SJSA1 (cell line): ENCODE measurements at places on chromosomes 1 and 21. TPM values are rescaled to one million over a fixed set of nuclear protein-coding genes. Genes with fewer than 3 reads are reported as not detected.

DNA sequence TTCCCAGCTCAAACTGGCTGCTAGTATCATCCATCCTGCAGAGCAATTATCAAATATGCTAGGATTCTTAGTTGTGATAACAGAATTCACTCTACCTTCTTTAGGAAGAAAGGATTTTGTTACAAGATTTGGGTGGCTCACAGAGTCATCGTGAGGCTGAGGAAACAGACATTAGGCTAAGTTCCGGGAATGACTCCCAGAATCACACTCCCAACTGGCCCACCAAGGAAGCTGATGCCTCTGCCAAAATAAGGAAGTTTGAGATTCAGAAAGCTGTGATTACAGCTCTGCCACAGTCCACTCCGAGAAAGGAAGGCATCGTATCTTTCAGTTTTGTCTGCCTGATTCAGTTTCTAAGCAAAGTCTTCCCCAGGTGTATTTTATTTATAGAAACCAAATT lies 50.6 kb upstream of the LYPLAL1 start:
- DNase-seq: peak; percentile 47

- no peak for DNase-seq
Observed at GRCh38 chr1:43443197-43443946, 10.4 kb downstream of the HYI start.

DNA sequence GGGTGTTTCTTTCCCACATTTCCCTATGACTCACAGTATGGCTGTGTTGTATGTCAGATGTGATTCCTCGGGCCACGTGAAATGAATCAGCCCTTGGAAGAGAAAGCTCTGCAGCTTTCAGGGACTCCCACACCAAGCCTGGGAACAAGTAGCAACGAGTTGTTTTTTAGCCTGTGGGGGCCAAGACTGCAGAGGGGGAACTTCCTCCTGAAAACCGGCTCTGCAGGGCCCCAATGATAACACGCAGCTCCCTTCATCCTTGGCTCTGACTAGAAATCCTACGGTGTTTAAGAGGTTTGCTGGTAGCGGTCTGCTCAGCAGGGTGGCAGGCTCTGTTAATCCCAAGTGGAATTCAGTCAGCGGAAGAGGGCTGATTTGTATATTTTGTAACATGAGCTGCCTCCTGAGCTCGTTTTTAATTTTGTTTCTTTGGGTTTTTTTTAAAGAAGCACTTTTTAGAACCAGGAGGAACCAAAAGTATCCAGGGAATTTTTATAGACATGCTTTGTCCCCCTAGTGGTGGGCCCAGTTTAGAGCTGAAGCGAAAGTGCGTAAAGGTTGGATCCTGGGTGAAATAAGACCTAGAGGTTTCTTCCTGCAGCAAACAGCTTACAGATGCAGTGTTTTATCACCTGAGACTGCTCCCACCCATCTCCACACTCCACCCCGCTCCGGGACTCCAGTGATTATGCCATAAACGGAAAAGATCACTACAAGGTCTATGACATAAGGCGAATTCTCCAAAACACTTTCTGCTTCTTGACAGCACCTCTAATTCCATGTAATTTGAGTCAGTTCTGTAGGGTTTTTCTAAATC lies 48.8 kb downstream of the LAMC2 start:
- DNase-seq: peak; percentile 64

- DNase-seq: no peak
Observed at GRCh38 chr1:216896146-216896545, 172.9 kb upstream of the ESRRG start.

DNA sequence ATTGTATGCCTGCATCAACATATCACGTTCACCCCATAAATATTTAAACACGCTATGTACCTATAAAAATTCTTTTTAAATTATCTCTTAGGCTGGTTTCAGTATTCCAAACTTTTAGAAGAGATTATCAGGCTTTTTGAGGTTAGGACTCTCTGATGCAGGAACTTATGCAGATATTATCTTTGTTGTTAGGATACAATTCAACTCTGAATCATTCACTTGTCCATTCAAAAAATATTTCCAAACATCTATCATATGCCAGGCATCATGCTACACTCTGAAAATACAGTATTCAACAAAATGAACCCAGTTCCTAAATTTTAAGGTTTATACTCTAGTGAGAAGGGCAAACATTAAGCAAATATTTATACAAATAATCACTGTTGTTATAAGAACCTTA lies 40.5 kb downstream of the ASH1L start:
- DNase-seq: no peak

DNA sequence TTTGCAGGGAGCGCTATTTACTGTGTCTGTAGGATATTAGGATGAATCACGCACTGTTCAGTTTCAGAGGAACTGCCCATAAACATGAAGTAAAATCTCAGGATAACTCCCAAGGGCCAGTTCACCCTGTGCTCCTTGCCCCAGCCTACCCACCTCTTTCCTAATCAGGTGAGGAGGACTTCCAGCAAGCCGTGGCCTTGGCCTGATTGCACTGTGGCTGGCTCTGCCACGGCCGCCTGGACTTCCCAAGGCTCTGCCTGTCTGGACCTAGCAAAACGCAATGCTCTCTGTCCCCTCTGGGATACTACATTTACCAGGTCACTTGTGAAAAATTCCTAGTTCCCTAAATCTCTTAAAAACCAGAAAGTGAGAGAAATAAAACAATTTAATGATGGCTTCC lies 7.4 kb upstream of the ASCL5 start:
- no peak for DNase-seq

- no peak for DNase-seq
Observed at GRCh38 chr1:41240781-41241353, 1.2 kb downstream of the SCMH1 start.

DNA sequence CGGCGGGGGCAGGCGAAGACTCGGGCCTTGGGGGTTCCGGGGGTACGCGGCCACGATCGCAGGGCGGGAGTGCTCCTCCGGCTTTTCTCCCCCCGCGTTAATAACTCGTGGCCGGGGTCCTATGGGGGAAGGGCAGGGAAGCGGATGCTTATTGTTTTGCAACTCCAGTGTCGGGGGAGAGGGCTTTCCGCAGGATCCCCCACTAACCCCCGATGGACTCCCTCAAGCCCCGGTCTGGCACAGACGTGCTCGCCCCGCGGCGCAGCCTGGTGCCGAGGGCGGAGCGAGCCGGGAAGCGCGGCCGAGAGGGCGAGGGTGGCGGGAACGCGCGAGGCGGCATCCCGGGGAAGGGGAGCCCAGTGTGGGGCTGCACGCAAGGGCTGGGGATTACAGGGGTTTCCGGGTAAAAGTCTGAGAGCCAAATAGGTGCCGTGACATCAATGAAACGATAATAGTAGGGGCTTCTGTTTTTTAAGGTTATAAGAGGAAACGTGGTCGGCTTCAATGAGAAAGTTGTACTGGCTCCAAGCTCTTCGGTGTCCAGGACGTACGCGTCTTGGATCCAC lies 772 bp downstream of the UCK2 start:
- peak; percentile 53 for DNase-seq

- no peak for DNase-seq
Observed at GRCh38 chr1:117674521-117675400, 68.9 kb downstream of the TENT5C start.

- no peak for DNase-seq
Observed at GRCh38 chr1:67191668-67192520, 25.6 kb downstream of the IL23R start.

DNA sequence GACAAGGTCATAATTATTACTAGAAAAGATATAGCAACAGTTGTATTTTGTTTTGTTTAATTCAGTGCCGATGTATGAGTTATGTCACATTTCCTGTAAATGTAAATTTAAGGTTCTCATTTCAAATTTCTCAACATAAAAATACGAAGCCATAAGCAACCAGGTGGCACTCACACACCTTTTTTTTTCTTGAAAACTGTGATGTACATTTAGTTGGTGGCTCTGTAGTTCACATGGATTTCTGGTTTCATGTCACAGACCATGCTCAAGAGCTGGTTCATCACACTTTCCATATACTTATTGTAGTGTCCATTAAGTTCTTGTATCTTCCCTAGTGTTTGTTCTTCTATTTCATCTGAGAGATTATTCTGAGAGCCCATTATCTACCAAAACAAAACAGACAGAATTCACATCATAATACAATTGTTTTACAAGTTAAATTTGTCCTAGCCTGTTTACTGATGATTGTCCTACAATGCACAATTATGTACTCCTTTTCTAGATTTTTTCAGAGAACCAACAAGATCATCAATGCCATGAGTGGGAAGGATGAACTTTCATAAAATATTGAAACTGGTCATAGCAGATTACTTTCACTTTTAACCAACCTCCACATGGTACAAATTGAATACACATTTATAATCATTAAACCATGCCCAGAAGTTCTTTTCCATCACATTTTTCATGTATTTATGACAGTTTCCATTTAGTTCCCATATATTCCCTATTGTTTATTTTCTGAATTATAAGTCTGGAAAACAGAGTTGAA lies 17.1 kb downstream of the ATP6V1G3 start:
- no peak for DNase-seq

DNA sequence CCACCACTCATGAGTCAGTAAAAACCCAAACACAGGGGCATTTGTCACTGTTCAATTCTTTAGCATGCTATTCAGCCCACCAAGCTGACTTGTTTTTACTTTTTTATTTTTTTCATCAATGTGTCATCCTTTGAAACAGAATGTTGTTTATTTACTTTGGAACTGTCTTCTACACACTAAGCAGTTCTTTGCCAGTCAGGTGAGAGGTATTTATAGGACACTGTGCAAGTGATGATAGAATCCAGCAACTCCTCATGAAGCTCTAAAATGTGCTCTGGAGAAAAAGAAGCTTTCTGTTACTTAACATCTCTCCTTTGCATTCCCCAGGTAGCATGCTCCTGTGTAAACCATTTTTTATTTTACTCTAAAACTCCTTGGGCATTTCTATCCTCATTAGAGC lies 582.0 kb upstream of the TMPRSS15 start:
- no peak for DNase-seq

- peak; percentile 92 for DNase-seq
Observed at GRCh38 chr1:15412175-15412800, 2.6 kb downstream of the EFHD2 start.

DNA sequence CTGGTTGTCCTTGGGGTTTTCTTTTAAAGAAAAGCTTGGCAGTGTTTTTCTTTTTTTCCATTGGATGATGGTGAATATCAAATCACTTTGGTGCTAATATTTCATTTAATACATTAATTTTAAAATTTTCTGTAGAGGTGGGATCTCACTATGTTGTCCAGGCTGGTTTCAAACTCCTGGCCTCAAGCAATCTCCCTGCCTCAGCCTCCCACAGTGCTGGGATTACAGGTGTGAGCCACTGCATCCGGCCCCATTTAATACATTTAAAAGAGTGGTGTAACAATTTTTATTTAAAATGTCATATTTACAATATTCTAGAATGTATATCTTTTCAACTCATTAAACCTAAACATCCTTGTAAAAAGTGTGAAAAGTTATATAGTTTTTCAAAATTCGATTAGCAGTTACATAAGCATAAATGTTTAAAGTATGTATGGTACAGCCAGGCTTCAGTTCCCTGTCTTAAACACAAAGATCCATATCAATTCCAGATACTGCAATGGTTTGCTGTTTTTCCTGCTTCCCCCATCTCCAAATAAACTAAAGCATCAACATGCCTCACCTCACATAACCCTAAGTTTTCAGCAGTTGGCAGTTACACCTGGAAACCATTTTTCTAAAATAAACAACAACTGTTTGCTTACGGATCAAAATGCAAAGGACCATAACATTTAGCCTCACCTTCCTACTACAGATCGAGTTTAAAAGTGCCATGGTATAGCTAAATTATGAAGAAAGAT lies 8.9 kb upstream of the LGALS8 start:
- DNase-seq: no peak

DNA sequence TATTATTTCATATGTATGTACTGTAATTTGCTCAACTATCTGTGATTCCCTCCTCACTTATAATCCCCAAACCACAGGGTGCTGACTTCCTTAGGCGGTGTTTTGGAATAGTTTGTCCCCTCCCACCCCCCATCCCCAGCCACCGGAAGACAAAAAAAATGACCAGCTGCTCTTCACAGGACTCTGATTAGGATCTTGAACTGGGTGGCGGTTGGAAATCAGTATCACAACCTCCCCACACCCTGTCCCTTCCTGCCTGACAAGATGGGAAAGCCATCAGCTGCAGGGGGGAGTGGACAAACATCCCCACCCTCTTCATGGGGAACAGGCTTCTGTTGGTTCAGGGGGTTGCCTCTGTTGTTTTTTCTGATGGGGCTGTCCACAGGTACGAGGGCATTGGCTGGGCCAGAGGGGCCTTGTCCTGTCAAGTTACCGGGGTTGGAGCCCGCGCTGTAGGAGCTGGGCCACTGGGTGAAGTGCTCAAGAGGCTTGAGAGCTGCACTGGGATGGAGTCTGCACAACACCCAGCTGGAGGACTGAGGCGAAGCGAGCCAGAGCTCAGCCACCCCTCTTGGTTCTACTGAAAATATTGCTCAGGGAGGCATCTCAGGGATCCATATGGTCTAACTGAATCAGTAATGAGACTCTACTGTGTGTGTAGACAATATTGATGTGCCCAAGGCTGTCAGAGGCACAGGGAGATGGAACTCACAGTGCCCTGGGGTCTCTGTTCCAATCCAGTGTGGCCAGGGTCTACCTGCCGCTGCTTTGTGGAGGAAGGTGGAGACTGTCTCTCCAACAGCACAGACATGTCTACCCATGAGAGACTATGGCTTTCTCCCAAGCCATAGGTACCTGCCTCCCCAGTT lies 28.2 kb downstream of the NAV1 start:
- DNase-seq: no peak

GRCh38 chr1:44543064-44543744 lies 131.1 kb downstream of the TMEM53 start:
- no peak for DNase-seq

DNA sequence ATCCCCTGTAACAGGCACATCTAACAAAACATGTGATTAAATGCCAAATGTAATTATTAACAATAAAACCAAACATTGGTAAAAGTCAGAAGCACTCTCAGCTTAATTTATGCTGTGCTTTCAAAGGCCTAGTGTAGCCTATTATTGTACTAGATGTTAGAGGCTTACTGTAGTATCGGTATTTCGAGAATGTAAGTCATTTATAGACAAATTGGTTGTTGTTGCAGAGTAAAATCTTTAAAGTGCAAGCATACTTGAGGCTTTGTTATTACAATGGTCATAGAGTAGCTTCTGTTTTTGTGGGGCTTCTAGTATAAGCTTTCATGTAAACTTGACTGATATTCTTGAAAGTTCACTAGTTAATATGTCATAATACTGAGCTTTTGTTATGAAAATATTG lies 965.8 kb downstream of the PLA2G4A start:
- no peak for DNase-seq

GRCh38 chr1:210445931-210446330 lies 117.2 kb downstream of the HHAT start:
- DNase-seq: no peak

GRCh38 chr1:205587581-205587980 lies 44.2 kb downstream of the ELK4 start:
- DNase-seq: no peak

GRCh38 chr1:28631713-28632112 lies 11.2 kb downstream of the TAF12 start:
- no peak for DNase-seq

The AXDND1 gene
- 0.53 TPM in 1 of 2 replicates, not detected in the other for total RNA-seq

The GNAT2 gene
- 0.16 TPM in 1 of 2 replicates, not detected in the other for total RNA-seq

The RAB25 gene
- total RNA-seq: not detected in 2 replicates

The ARHGAP30 gene
- total RNA-seq: not detected in 2 replicates

The WDR64 gene
- 0.24 TPM in 1 of 2 replicates, not detected in the other for total RNA-seq

The TTC39A gene
- total RNA-seq: 3.2 TPM in 1 of 2 replicates, not detected in the other

The MAEL gene
- 0.05 TPM in 1 of 2 replicates, not detected in the other for total RNA-seq

The B3GALT5 gene
- total RNA-seq: 0.76 and 1.2 TPM in 2 replicates

The SLC19A2 gene
- total RNA-seq: 10.3 and 13.2 TPM in 2 replicates
